ENCODE measurements at places on chromosomes 3 and 15. TPM values are rescaled to one million over a fixed set of nuclear protein-coding genes. Genes with fewer than 3 reads are reported as not detected.

DNA sequence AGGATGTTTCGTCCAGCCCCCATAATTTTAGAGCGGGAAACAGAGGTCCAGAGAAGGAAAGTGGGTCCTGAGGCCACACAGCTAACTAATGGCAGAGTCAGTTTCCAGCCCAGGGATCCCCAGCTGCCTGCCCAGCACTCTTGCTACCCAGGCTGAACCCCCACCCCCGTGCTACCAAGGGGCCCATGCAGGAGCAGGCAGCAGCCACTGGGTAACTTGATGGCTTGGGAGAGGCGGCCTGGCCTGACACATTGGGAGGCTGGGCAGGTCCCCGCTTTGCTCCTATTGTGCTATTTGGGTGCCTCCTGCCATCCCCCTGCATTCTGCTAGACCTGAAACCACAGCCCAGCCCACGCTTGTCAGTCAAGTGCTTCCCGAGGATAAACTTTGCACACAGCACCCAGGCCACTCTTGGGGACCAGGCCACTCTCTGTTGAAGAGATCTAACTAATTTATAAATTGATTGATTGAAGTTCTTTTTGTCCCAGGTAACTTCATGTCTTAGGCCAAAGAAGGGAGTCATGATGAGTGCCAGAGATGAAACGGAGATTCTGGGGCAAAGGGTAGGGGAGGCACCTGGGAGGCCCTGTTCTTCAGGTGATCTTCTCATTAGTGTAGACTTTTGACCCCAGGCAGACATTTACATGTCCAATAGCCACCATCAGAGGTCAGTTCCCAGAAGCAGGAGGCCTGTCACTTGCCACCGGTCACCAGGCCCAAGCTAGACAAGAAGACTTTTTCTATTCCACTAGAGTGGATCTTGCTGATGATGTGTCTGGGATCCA, 7.0 kb downstream of the PAK6 start:
- no peaks in the 10 kb centered on the region for H3K36me3 ChIP-seq
- DNase-seq = no peak
- no peak overlapping the region for H3K4me3 ChIP-seq

DNA sequence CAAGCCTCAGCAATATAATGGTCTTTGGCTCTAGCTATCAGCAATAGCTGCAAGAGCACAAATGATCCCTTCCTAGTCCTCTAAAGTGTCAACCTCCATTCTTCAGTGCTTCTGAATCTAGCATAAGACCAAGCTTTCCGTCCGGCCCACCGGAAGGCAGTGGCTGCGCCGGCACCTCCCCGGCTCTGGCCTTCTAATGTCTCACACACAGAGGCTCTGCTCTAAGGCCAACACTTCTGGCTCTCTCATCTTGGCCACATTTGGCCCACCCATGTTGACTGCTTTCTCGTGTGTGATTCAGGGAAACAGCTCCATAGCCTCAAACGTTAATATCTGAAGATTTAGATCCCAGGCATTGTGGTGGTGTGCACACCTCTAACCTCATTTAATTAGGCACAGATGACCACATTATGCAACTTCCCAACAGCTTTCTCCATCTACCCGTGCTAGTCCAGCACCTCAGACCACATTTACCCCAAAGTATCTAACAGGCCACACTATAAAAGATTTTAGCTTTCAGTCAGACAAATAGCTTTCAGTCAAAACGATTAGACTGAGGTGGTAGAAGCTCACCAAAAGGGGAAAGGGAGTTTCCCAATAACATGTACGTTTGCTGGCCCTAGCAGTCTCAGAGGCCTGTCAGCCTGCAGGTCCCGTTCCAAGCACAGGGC, 19.3 kb downstream of the SLC51A start:
- no peaks in the 10 kb centered on the region for H3K27me3 ChIP-seq
- no peak overlapping the region for H3K27ac ChIP-seq
- DNase-seq = no peak

DNA sequence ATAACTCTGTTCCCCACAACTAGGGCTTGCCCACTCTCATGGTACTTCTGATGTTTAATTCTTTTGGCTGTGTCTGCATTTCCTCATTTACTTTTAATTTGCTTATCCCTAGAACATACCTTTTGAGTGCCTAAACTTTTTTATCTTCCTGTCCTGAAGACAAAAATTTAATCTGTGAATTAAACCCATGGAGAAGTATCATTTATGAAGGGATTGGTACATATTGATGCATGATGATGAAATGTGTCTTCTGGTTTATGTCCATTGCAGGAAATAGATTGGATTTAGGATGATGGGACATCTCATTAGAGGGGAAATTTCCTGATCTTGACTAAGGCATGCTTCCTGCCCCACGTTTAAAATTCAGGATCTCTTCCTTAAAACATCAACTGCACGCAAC, 109.5 kb downstream of the PGPEP1L start:
- no peak overlapping the region for H3K4me3 ChIP-seq
- no peaks in the 10 kb centered on the region for H3K27me3 ChIP-seq
- H3K36me3 ChIP-seq = no peaks in the 10 kb centered on the region
- no peak for DNase-seq
- no peak overlapping the region for H3K27ac ChIP-seq

- H3K4me3 ChIP-seq = no peak overlapping the region
- H3K27me3 ChIP-seq = no peaks in the 10 kb centered on the region
- peaks cover 18% of the 10 kb centered on the region for H3K4me1 ChIP-seq
- H3K27ac ChIP-seq = no peak overlapping the region
- peak; percentile 56 for DNase-seq
Observed at GRCh38 chr15:90143166-90143655, 40.9 kb upstream of the IDH2 start.

DNA sequence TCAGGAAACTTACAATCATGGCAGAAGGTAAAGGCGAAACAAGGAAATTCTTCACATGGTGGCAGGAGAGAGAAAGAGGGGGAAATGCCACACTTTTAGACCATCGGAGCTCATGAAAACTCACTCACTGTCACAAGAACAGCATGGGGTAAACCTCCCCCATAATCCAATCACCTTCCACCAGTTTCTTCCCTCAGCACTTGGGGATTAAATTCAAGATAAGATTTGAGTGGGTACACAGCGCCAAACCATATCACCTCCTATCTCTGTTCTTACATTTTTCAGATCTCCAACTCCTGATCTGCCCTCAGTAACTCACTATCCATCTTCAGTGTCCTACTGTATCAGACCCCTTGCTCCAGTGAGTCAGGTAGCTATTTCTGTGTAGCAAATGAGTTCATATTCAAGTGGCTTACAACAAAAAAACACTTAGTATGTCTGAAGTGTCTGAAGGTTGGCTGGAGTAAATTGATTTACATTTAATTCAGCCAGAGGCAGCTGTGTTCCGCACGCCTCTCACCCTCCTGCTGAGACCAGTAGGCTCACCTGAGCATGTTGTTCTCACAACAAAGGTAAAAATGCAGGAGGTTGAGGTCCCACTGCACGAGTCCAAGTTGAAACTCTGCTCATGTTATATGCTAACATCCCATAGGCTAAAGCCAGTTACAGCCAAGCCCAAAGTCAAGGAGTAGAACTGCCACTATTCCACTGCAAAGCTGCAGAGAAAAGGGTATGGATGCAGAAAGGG, 180.7 kb upstream of the LMCD1 start:
- no peak overlapping the region for H3K27ac ChIP-seq
- H3K36me3 ChIP-seq = no peaks in the 10 kb centered on the region
- H3K4me1 ChIP-seq = peaks cover 4% of the 10 kb centered on the region
- no peak for DNase-seq
- H3K4me3 ChIP-seq = no peak overlapping the region
- no peaks in the 10 kb centered on the region for H3K27me3 ChIP-seq

- no peaks in the 10 kb centered on the region for H3K27me3 ChIP-seq
- no peaks in the 10 kb centered on the region for H3K36me3 ChIP-seq
- DNase-seq = peak; percentile 68
- H3K4me3 ChIP-seq = peak within 1 kb of the TSS; percentile 96
- peaks cover 24% of the 10 kb centered on the region for H3K4me1 ChIP-seq
Observed at GRCh38 chr3:160755776-160756304, at the start of gene PPM1L. Gene PPM1L, plus strand, starts transcription at chr3:160756231.

DNA sequence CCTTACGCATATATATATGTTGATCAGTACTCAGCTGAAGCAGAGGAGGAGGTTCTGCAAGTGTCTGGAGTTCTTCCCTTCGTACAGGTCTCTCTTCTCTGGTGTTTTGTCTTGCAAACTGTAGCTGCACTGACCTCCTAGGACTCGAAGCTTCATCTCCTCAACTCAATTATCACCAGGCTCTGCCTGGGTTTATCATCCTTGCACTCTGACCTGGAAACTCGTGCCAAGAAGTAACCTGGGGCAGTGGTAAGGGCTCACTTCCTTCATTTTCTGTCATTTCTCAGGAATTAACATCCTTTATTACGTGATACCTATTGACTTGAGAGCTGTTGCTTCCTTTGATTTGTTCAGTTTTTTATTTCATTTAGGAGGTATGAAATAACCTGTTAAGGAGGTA, 14.4 kb downstream of the REC114 start:
- no peak overlapping the region for H3K4me3 ChIP-seq
- H3K27me3 ChIP-seq = no peaks in the 10 kb centered on the region
- H3K4me1 ChIP-seq = no peaks in the 10 kb centered on the region
- H3K27ac ChIP-seq = no peak overlapping the region

DNA sequence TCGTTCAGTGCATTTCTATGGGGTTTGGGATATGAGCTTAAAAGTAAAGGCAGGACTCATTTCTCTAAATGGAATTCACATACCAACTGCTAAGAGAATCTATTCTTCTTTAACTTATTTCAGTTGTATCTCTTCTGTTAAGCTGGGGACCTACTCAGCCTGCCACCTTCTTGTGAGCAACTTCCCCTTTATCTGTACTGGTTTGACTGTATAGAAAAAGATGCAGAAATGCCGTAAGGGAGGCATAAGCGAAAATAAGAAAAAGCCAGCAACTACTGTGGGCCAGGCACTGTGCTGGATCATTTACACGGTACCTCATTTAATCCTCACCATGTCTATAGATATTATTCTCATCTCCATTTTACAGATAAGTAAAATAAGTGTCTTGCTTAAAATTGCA, 38.4 kb downstream of the RBMS3 start:
- DNase-seq = no peak
- H3K27ac ChIP-seq = no peak overlapping the region
- H3K4me3 ChIP-seq = no peak overlapping the region
- no peaks in the 10 kb centered on the region for H3K4me1 ChIP-seq
- H3K27me3 ChIP-seq = no peaks in the 10 kb centered on the region

DNA sequence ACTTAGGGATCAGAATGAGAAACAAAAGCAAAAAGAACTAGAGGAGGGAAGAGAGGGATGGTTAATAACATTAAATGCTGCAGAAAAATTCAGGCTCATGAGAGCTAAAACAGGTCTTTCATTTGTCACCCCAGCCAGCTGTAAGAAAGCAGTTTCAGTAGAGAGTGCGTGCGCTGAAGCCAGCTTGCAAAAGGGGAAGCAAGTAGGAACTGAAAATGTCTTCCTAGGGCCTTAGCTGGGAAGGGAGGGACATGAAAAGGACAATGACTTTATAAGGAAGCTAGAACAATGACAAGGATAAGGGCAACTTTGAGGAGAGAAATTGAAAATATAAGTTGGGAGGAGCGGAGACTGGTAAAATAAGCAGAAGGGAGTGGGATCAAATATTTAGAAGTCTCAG, 3.1 kb downstream of the CIAO2A start:
- no peaks in the 10 kb centered on the region for H3K27me3 ChIP-seq
- no peak for DNase-seq
- H3K4me1 ChIP-seq = peaks cover 39% of the 10 kb centered on the region
- no peak overlapping the region for H3K4me3 ChIP-seq

DNA sequence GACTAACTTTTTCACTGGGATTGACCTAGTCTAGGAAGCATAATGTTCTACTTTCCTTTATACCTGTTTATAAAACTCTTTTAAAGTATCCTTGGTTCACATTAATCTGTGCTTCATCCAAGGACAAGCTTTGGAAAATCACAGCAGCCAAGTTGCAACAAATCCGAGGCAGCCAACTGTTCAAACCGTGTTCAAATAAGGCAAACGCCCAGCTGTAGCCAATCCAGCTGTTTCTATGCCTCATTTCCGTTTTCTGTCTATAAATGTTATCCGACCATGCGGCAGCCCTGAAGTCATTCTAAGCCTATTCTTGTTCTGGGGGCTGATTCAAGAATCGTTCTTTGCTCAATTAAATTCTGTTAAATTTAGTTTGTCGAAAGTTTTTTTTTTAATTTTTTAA, 78.3 kb downstream of the FMN1 start:
- no peak overlapping the region for H3K4me3 ChIP-seq
- no peaks in the 10 kb centered on the region for H3K4me1 ChIP-seq
- DNase-seq = no peak
- H3K27me3 ChIP-seq = no peaks in the 10 kb centered on the region
- no peaks in the 10 kb centered on the region for H3K36me3 ChIP-seq

- no peak overlapping the region for H3K27ac ChIP-seq
- H3K27me3 ChIP-seq = no peaks in the 10 kb centered on the region
- H3K4me3 ChIP-seq = no peak overlapping the region
- no peak for DNase-seq
- no peaks in the 10 kb centered on the region for H3K4me1 ChIP-seq
Observed at GRCh38 chr3:43426388-43426787, 140.0 kb downstream of the SNRK start.

DNA sequence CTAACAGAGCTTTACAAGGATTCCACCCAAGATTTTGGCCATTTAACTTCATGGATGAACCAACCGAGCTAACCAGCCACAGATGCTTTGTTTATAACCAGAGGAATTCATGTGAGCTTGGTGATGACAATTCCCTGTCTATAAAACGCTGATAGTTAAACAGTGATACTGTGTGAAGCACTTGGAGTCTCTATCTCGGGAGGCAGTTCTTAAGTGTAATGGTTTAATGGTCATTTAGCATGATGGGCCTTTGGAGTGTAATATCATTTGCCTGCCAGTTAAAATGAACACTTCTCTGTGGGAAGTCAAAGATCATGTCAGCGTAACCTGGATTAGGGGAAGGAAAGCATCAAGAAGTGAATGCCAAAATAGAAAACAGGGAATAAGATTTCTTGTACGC, 368.6 kb upstream of the THRB start:
- no peak overlapping the region for H3K27ac ChIP-seq
- no peaks in the 10 kb centered on the region for H3K4me1 ChIP-seq
- no peaks in the 10 kb centered on the region for H3K36me3 ChIP-seq
- no peaks in the 10 kb centered on the region for H3K27me3 ChIP-seq
- no peak overlapping the region for H3K4me3 ChIP-seq

GRCh38 chr15:35507932-35508638, 37.9 kb downstream of the DPH6 start:
- no peaks in the 10 kb centered on the region for H3K36me3 ChIP-seq
- no peak for DNase-seq
- H3K27ac ChIP-seq = no peak overlapping the region
- H3K4me3 ChIP-seq = no peak overlapping the region
- no peaks in the 10 kb centered on the region for H3K27me3 ChIP-seq

DNA sequence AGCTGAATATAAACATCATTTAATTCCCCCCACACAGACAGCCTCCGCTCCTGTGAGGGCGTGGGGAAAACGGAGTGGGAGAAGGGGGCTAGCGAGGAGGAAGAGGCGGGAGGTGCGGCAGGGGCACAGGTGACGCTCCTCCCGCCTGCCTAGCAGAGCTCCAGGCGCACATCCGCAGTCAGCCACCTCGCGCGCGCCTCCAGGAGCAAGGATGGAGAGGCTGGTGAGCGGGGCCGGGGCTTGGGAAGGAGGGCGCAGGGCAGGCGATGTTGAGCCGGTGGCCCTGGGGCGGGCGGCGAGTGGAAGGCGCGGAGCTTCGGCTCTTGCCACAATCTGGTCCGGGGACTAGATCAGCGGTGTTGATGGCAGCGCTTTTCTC, at the start of gene CD200:
Gene CD200 (plus strand): TSS at position 155 of the 379 bp plus-strand sequence. CDS start 57 bp downstream, at position 212.
- H3K4me3 ChIP-seq = peak within 1 kb of the TSS; percentile 39
- H3K4me1 ChIP-seq = peaks cover 27% of the 10 kb centered on the region
- H3K36me3 ChIP-seq = no peaks in the 10 kb centered on the region
- H3K27ac ChIP-seq = peak within 1 kb of the TSS; percentile 25

Gene GOLGA8T
- not detected for polyA plus RNA-seq

Gene KCNMB2
- polyA plus RNA-seq = not detected

Gene IP6K1
- 19.4 TPM for polyA plus RNA-seq

Gene WNT7A
- 9.0 TPM for polyA plus RNA-seq

All from CD4-positive, alpha-beta memory T cell (primary cell).